ENCODE measurements at places on chromosomes 3 and 15.

GRCh38 chr3:38311476-38311875, 29.4 kb downstream of the SLC22A14 start:
- DNase-seq = no peak

GRCh38 chr15:48406911-48407310, 75.7 kb downstream of the DUT start:
- no peak for DNase-seq

GRCh38 chr3:125591116-125591760, 4.1 kb downstream of the OSBPL11 start:
- DNase-seq = no peak

DNA sequence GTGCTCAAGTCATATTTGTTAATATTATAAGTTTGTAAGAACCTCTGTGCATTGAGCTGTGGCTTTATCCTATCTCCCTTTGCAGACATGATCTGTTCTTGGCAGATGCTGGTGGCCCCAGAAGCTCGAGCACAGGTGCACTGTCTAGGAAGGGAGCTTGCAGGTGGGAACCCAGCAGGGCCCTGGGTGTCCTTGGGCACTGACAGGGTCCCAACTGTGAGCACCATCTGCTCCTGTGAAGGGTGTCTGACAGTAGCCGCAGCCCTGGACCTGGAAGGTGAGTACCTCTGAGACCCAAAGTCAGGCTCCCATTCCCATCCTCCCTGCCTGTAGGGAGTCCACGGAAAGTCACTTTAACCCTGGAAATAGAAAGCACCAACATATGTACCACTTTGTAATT, 2.4 kb upstream of the REC114 start:
- no peak for DNase-seq

DNA sequence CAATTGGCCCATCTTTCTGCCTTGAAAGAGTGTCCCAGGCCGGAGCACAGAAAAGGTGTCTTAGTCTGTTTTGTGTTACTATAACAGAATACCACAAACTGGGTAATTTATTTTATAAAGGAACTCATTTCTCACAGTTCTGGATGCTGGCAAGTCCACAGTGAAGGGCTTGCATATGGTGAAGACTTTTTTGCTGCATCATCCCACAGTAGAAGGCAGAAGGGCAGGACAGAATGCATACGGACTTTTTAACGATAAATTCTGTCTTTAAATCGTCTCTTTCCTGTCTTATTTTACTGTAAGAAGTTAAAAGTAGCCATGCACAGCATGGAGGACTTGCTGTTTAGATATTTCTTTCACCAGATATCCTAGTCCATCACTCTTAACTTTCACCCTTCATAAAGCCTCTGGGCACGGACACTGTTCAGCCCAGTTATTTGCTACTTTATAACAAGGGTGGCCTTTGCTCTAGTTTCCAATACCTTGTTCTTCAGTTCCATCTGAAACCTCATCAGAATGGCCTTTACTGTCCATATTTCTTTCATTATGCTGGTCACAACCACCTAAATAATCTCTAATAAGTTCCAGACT, 10.3 kb upstream of the EIF1B start:
- no peak for DNase-seq

DNA sequence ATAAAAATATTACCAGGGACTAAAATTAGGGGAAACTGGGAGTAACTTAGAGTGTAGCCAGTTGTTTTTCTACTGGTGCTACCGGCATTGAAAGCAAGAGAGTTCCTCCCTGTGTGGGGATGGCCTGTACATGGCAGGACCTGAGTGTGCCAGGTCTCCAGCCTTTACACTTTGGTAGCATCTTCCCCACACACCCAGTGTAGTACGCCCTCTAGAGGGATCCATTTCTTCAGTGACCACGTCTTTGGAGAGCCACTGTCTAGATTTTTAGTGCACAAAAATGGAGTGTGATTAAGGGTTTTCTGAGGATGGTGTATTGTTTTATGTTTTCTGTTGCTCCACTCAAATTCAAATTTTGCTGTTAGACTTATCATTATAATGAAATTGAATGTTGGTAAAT, 507.0 kb upstream of the TPRG1 start:
- no peak for DNase-seq

- no peak for DNase-seq
Measured at GRCh38 chr3:101720851-101721840, 3.3 kb upstream of the CEP97 start.

DNA sequence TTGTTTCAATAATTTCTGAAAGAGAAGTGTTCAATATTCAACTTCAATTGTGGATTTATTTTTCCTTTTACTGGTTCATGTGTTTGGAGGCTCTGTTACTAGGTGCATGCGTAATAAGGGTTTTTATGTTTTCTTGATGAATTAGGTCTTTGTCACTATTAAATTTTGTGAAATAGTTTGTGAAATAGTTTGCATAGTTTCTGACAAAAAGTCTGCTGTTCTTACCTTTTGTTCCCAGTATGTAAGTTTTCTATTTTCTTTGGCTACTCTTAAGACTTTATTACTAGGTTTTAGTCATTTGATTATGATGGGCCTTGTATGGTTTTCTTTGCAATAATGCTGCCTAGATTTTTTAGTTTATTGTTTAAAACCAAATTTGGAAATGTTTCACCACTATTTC, 38.0 kb downstream of the MEF2A start:
- DNase-seq = no peak

DNA sequence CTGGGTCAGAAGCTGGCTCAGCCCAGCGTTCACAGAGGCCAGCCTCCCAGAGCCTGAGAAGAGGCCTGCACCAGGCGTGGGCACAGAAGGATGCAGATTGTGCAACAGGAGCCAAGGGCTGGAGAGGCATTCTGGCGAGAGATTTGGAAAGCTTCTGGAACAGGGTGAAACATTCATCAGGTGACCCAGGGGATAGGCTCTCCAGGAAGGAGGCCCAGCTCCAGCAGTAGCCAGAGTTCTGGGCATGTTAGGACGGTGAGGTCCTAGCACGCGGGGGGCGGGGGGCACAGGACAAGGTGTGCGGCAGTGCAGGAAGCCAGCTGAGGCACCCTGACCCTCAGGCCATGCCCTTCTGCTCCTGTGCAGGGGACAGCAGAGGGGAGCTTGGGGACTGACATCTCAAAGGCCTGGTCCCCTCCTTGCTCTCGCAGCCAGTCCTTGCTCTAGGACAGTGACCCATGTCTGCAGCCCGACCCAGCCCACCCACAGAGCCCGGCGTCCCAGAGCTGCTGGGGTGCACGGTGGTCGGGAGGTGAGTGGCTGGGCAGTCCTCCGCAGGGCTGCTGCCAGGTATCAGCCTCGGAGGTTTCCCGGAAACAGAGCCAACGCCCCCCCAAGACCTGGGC, 111.7 kb upstream of the KLF13 start:
- no peak for DNase-seq

DNA sequence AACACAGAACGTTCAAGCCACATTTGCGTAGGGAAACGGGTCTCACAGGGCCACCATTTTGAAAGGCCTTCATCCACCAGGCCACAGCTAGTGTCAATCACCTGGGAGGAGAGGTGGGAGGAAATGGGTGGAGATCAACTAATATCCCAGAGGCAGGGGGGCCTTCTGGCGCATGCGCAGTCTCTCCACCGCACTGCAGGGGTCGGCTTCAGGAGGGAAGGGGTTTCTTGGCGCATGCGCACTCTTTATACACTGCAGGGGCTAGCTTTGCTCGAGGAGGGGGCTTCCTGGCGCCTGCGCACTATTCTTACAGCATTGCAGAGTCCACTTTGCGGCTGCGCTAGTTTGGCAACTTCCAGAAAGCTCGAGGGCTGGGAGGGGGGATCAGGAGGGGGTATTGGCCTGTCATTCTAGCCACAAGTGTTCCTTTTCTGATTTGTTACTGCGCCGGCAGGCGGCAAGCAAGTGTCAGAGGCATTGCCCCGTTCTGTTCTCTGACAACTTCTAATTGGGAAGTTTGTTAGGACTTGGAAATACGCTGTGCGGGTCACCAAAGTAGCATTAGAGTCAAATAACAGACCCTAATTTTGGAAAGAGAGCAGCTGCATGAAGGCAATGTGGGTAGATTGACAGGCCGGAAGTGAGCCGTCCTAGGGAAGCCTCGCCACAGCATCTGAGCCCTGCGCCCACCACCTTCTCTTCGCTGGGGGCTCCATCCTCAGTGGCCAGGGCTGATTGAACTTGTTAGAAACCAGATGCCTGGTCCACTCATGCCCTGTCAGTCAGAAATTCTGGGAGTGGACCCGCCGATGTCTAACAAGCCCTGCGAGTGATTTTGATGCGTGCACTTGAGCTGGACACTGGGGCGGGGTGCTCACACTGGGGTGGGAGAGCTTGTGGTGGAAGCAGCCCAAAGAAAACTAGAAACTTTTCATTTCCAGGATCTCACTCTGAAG, 173.5 kb upstream of the NDN start:
- DNase-seq = no peak

DNA sequence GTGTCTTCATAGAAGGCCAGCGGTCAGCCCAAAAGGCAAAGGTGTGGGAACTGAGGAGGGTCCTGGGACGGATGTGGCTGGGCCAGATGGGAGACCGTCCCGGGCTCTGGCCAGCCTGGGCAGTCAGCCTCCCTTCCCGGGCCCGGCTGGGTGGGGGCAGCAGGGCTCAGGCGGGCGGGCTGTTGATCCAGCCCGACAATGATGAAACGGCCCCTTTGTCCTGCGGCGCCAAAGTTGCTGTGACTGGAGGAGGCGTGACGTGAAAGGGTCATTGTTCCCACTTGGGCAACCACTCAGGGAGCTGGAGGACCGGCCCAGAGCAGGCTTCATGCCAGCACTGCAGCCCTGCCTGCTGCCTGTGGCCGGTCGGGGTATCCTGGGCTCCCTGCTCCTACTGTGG, 16.5 kb downstream of the DUSP7 start:
- DNase-seq = no peak

- DNase-seq = no peak
Measured at GRCh38 chr3:160677459-160677881, 510 bp downstream of the ARL14 start.

DNA sequence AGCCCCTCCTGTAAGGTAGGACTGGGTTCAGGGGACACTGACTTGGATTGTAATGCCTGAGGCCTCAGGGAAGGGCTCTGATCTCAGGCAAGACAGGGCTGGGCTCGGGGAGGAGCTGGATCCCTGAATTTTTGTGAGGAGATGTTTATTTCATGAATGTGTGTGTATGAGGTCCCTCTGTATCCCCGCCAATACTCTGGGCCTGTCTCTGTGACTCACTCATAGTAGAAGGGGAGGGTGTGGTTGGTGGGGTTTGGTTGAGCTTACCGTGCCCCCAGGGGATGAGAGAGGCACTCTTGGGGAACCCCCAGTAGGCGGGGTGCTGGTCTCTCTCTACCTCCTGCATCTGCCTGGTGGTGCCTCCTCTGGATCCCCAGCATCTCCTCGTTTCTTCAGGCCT, 28.1 kb downstream of the RPSA start:
- DNase-seq = no peak

DNA sequence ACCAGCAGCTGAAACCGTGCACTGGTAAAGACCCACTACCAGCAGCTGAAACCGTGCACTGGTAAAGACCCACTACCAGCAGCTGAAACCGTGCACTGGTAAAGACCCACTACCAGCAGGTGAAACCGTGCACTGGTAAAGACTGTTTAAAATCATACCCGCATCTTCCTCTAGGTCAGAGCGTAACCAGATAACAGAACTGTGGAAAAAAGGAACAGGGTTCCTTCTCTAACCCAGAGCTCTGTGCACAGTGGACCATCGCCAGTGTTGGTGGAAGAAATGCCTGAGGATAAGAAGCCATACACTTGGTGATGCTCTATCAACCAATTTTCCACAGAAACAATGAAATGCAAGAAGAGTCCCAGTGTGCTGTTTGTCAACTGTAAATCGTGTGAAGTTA, 243.4 kb downstream of the NTRK3 start:
- DNase-seq = no peak

GRCh38 chr3:65927576-65927975, 111.1 kb downstream of the MAGI1 start:
- no peak for DNase-seq

GRCh38 chr3:38454178-38454883, 641 bp downstream of the ACVR2B start:
- DNase-seq = no peak

GRCh38 chr15:52656412-52656811, 22.8 kb downstream of the ATOSA start:
- no peak for DNase-seq

- no peak for DNase-seq
Measured at GRCh38 chr15:32879980-32880379, 162.2 kb downstream of the GREM1 start.

DNA sequence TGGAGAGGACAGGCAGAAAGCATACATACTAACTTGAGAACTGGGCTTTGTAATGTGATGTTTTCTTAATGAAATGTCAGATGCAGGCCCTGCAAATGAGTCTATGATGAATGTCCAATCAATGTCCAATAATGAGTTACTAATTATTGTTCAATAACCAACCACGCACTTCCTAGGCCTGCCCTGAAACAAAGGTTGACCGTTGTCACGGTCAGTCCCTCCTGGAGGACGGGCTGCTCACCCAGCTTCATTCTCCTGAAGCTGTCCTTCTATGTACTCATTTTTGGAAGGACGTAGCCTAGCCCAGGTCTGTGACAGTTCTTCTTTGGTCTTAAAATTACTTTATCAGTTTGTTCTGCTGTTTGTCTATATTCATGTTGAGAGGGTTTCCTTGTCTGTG, 8.3 kb upstream of the PDIA5 start:
- no peak for DNase-seq

DNA sequence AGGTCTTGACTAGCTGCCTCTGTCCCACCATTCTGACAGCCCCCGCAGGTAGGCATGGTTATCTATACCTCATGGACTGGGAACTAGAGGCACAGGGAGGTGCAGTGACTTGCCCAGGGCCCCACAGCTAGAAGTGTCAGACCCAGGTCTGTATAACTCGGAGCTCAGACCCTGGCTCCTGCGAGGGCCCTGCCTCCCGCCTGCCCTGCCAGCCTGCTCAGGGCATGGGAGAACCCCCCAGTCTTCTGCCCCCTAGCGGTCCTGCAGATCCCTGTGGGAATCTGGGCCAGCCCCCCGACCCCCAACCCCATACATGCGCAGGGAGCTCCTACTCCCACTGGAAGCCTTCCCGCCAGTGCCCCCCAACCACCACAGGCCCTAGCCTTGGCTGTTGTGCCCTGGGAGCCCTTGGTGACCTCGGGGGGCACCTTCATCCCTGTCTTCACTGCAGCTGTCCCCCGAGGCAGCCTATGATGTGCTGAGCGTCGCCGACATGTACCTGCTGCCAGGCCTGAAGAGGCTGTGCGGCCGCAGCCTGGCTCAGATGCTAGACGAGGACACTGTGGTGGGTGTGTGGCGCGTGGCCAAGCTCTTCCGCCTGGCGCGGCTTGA, 6.9 kb downstream of the ABTB1 start:
- DNase-seq = no peak

GRCh38 chr3:170480111-170480510, 61.4 kb downstream of the CLDN11 start:
- DNase-seq = no peak

GRCh38 chr15:31256378-31257265, 70.0 kb upstream of the KLF13 start:
- DNase-seq = no peak

All from stimulated activated CD4-positive, alpha-beta T cell treated with anti-CD3 and anti-CD28 coated beads, Interleukin-12 subunit alpha, Interleukin-12 subunit beta, amount 100 ng/mL, for 24 hours (primary cell).